ENCODE measurements at places on chromosomes 7 and 10. TPM values are rescaled to one million over a fixed set of nuclear protein-coding genes. Genes with fewer than 3 reads are reported as not detected.

MUC12 gene
- not detected for total RNA-seq

- no peak overlapping the region for H3K27ac ChIP-seq
- no peaks in the 10 kb centered on the region for H3K36me3 ChIP-seq
- H3K27me3 ChIP-seq: no peaks in the 10 kb centered on the region
- H3K4me1 ChIP-seq: no peaks in the 10 kb centered on the region
- no peak overlapping the region for H3K4me3 ChIP-seq
These were observed 99.3 kb downstream of the CFAP58 start for GRCh38 chr10:104452977-104453376.

DNA sequence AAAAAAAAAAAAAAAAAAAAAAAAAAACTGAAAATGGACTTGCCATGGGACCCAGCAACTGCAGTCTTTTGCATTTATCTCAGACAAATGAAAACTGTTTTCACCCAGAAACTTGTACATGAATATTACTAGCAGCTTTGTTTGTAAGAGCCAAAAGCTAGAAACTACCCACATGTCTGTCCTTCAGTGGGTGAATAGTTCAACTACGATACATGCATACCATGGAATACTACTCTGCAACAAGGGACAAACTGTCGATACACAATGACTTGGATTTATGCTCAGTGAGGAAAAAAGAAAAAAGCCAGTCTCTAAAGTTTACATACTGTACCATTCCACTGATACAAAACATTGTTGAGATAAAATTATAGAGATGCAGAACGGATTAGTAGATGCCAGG lies 195.6 kb downstream of the KIAA1217 start:
- no peaks in the 10 kb centered on the region for H3K36me3 ChIP-seq
- no peaks in the 10 kb centered on the region for H3K27me3 ChIP-seq
- DNase-seq: no peak
- peaks cover 7% of the 10 kb centered on the region for H3K4me1 ChIP-seq

DNA sequence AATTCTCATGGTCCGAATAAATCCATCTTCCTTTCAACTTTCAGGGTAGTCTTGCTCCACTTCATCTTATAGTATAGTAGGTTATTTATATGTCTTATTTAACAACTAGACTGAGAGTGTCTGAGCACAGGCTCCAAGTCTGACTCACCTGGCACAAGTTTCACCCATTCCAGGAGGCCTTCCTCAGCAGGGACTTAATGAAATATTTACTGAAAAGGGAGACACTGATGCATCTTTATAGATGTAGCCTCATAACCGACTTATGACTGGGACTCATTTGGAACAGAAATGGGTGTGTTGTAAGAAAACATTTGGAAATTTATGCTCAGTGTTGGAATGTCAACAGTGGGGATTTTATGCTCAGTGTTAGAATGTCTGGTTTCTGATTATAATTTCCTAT lies 59.9 kb downstream of the CH25H start:
- H3K27me3 ChIP-seq: no peaks in the 10 kb centered on the region
- no peaks in the 10 kb centered on the region for H3K4me1 ChIP-seq
- no peak for DNase-seq
- no peak overlapping the region for H3K27ac ChIP-seq
- H3K4me3 ChIP-seq: no peak overlapping the region
- H3K36me3 ChIP-seq: no peaks in the 10 kb centered on the region

DNA sequence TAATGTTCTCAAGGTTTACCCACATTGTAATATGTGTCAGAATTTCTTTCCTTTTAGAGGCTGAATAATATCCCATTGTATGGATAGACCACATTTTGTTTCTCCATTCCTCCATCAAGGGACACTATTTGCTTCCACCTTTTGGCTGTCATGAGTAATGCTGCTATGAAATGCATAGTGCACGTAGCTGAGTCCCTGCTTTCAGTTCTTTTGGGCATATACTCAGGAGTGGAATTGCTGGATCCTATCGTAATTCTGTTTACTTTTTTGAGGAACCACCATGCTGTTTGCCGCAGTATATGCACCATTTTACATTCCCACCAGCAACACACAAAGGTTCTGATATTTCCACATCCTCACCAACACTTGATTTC lies 60.0 kb downstream of the PRF1 start:
- DNase-seq: no peak
- no peaks in the 10 kb centered on the region for H3K36me3 ChIP-seq
- no peak overlapping the region for H3K4me3 ChIP-seq
- H3K27me3 ChIP-seq: peaks cover 27% of the 10 kb centered on the region
- no peak overlapping the region for H3K27ac ChIP-seq

DNA sequence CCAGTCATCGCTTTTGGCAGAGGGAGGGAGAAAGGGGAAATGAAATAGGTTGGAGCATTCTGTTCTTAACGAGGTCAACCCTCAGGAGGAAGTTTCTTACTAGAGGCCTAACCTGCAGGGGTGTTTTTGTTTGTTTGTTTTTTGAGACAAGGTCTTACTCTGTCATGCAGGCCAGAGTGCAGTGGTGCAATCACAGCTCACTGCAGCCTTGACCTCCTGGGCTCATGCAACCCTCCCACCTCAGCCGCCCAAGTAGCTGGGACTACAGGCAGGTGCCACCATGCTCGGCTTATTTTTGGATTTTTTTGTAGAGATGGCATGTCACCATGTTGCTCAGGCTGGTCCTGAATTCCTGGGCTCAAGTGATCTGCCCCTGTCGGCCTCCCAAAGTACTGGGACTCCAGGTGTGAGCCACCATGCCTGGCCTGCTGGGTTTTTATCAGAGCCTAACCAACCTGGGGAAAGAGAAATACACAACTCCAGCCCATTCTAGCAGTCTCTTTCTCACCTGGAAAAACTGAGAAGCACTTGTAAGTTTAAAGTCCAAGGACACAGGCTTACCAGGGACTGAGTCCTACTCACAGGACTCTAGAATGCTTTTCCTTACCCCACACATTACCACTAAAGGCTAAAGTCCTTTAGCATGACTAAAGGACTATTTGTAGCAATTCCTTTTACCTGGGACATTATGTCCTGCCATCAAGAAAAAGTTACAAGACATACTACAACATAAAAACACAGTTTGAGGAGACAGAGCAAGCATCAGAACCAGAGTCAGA lies 101.0 kb upstream of the EGFR start:
- peaks cover 36% of the 10 kb centered on the region for H3K4me1 ChIP-seq
- H3K4me3 ChIP-seq: no peak overlapping the region
- no peaks in the 10 kb centered on the region for H3K36me3 ChIP-seq
- H3K27me3 ChIP-seq: no peaks in the 10 kb centered on the region

DNA sequence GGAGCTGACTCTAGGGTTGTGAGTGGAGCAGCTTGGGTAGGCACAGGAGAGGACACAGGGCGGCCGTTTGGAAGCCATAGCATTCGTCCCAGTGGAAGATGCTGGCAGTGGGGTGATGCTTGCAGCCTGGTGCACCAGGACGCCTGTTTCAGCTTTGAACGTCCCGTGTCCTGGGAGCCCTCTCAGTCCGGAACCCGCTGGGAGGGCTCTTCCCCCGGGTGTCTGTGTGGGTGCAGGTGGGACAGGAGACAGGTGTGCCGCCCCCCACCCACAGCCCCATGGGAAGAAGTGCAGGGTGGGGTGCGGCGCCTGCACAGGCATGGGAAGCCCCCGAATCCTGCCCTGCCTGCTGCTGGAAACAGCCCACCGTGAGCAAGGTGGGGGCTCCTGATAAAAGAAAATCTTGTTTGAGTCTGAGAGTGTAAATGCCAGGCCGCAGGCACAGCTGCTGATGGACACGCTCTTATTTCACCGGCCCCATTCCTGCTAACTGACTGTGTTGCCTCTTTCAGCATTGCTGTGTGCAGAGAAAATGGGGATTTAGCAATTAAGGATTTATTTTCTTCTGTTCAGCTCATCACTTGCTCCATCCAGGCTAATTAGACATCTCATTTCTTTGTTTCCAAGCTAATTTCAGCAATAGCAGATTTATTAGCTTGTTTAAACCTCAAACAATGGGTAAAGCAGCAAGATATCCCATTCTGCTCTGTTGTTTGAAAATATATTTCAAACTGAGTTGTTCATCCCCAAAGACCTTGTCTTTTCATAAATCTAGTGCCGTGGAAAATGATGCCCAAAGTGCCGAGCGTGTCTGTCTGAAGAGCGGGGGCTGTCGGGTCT lies 54.9 kb upstream of the DPYSL4 start:
- H3K4me1 ChIP-seq: no peaks in the 10 kb centered on the region
- no peak for DNase-seq
- peaks cover 7% of the 10 kb centered on the region for H3K27me3 ChIP-seq
- no peak overlapping the region for H3K4me3 ChIP-seq
- H3K27ac ChIP-seq: no peak overlapping the region

- H3K4me3 ChIP-seq: no peak overlapping the region
- H3K4me1 ChIP-seq: no peaks in the 10 kb centered on the region
- no peak overlapping the region for H3K27ac ChIP-seq
These were observed 84.0 kb downstream of the SEMA3D start for GRCh38 chr7:85102813-85103350.

DNA sequence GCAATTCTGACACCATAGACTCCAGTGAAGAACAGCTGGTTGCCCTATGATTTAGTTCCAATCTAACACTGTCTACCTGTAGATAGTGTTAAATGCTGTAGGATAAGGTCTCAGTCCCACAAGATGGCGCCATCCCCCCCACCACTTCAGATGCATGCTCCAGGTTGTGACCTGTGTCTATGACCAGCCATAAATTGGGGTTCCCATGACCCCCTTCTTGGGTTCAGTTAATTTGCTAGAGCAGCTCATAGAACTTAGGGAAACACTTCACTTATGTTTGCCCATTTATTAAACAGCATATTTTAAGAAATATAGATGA lies 13.1 kb downstream of the CCSER2 start:
- no peak for DNase-seq
- H3K27me3 ChIP-seq: no peaks in the 10 kb centered on the region
- no peak overlapping the region for H3K27ac ChIP-seq
- no peak overlapping the region for H3K4me3 ChIP-seq

TMEM130 gene
- not detected for total RNA-seq

GRCh38 chr7:73850781-73851207 lies 8.5 kb upstream of the METTL27 start:
- peaks cover 2% of the 10 kb centered on the region for H3K4me1 ChIP-seq
- no peaks in the 10 kb centered on the region for H3K36me3 ChIP-seq
- no peak overlapping the region for H3K4me3 ChIP-seq
- no peak overlapping the region for H3K27ac ChIP-seq
- no peak for DNase-seq
- H3K27me3 ChIP-seq: no peaks in the 10 kb centered on the region

IFIT1B gene
- not detected for total RNA-seq

GRCh38 chr7:47389171-47389922 lies 192.6 kb downstream of the TNS3 start:
- no peaks in the 10 kb centered on the region for H3K27me3 ChIP-seq
- H3K4me1 ChIP-seq: peaks cover 42% of the 10 kb centered on the region
- H3K36me3 ChIP-seq: peaks cover 90% of the 10 kb centered on the region
- no peak overlapping the region for H3K27ac ChIP-seq
- no peak overlapping the region for H3K4me3 ChIP-seq
- DNase-seq: no peak

GRCh38 chr7:21422751-21423150 lies 5.1 kb upstream of the SP4 start:
- H3K4me3 ChIP-seq: no peak overlapping the region
- H3K27ac ChIP-seq: no peak overlapping the region
- no peaks in the 10 kb centered on the region for H3K27me3 ChIP-seq
- peaks cover 9% of the 10 kb centered on the region for H3K4me1 ChIP-seq
- no peak for DNase-seq

DNA sequence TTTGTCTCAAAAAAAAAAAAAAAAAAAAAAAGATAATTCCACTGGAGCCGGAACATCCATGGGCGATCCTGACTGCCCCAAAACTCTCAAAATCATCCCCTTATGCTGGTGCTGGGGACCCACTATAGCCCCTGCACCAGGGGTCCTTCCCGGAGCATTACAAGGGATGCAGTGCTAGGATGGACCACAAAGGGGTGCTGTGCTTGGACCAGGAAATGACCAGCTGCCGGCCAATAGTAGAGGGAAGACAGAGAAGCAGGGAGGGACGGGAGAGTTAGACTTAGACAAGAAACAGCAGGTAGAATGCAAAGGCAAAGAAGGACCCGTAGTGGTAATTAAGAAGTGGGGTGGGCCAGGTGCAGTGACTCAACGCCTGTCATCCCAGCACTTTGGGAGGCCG lies 40.5 kb downstream of the RCC1L start:
- no peak overlapping the region for H3K4me3 ChIP-seq
- H3K27ac ChIP-seq: no peak overlapping the region
- peak; percentile 18 for DNase-seq
- H3K36me3 ChIP-seq: no peaks in the 10 kb centered on the region
- no peaks in the 10 kb centered on the region for H3K27me3 ChIP-seq

ANK3 gene
- total RNA-seq: not detected

- H3K4me3 ChIP-seq: no peak overlapping the region
- no peaks in the 10 kb centered on the region for H3K36me3 ChIP-seq
- H3K4me1 ChIP-seq: no peaks in the 10 kb centered on the region
These were observed 6.5 kb upstream of the ADCY1 start for GRCh38 chr7:45567713-45568112.

KAT6B gene
- 9.5 TPM for total RNA-seq

GRCh38 chr7:98795741-98796493 lies 73.9 kb downstream of the TMEM130 start:
- no peak for DNase-seq
- H3K27ac ChIP-seq: no peak overlapping the region
- H3K4me3 ChIP-seq: no peak overlapping the region
- H3K36me3 ChIP-seq: no peaks in the 10 kb centered on the region

GRCh38 chr7:78702770-78703169 lies 750.7 kb downstream of the MAGI2 start:
- H3K27me3 ChIP-seq: no peaks in the 10 kb centered on the region
- no peak overlapping the region for H3K4me3 ChIP-seq
- H3K27ac ChIP-seq: no peak overlapping the region
- H3K36me3 ChIP-seq: no peaks in the 10 kb centered on the region
- DNase-seq: no peak

PTPN20 gene
- not detected for total RNA-seq

GRCh38 chr10:35585356-35585755 lies 19.8 kb upstream of the GJD4 start:
- peaks cover 16% of the 10 kb centered on the region for H3K27me3 ChIP-seq
- no peaks in the 10 kb centered on the region for H3K36me3 ChIP-seq
- no peak for DNase-seq
- no peak overlapping the region for H3K27ac ChIP-seq

GRCh38 chr10:122261584-122261983 lies 9.5 kb upstream of the BTBD16 start:
- H3K27ac ChIP-seq: no peak overlapping the region
- no peaks in the 10 kb centered on the region for H3K27me3 ChIP-seq
- H3K4me1 ChIP-seq: peaks cover 17% of the 10 kb centered on the region
- DNase-seq: no peak
- no peak overlapping the region for H3K4me3 ChIP-seq

DNA sequence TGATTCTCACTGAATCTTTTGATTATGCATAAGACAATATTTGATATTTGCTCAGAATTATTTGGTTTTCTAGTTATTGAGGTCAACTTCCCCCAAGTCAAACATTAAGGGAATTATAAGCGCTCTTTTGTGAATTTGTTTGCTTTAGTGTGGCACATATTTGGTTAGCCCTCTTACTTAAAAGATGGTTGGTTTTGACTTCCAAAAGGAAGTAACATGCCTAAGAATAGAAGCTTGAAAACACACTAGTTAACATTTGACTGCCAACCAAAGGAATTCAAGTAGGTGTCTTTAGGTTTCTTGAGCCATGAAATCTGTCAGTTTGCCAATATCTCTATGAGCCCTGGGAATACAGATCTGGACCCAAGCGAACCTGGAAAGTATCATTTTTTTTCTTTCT lies 24.9 kb downstream of the STEAP4 start:
- no peak for DNase-seq
- H3K27me3 ChIP-seq: no peaks in the 10 kb centered on the region
- H3K4me3 ChIP-seq: no peak overlapping the region
- H3K27ac ChIP-seq: no peak overlapping the region
- H3K36me3 ChIP-seq: no peaks in the 10 kb centered on the region
- peaks cover 8% of the 10 kb centered on the region for H3K4me1 ChIP-seq

GRCh38 chr7:131068604-131069021 lies 259.1 kb upstream of the MKLN1 start:
- H3K27ac ChIP-seq: peak overlapping the region; percentile 3
- DNase-seq: no peak
- peaks cover 76% of the 10 kb centered on the region for H3K4me1 ChIP-seq
- H3K4me3 ChIP-seq: no peak overlapping the region
- no peaks in the 10 kb centered on the region for H3K27me3 ChIP-seq
- no peaks in the 10 kb centered on the region for H3K36me3 ChIP-seq

All from HepG2 (cell line).